Activated T-cell treated with anti-CD3 and anti-CD28 coated beads, Interleukin-2, amount 50 U/mL, for 48 hours (primary cell): ENCODE measurements at places on chromosomes 13 and 19.

GRCh38 chr19:46529622-46530451, 34.2 kb upstream of the PNMA8B start:
- DNase-seq: peak; percentile 83

GRCh38 chr19:10836479-10837330, 693 bp upstream of the TMED1 start:
- peak; percentile 91 for DNase-seq

- no peak for DNase-seq
These were observed 2.1 kb upstream of the GRWD1 start for GRCh38 chr19:48443731-48444128.

GRCh38 chr19:48393559-48394330, at the start of gene GRIN2D:
Gene GRIN2D (plus strand): TSS chr19:48393668. CDS start chr19:48398393, 4,725 bp downstream.
- no peak for DNase-seq

GRCh38 chr13:50678464-50679162, 164.9 kb downstream of the DLEU7 start:
- no peak for DNase-seq

DNA sequence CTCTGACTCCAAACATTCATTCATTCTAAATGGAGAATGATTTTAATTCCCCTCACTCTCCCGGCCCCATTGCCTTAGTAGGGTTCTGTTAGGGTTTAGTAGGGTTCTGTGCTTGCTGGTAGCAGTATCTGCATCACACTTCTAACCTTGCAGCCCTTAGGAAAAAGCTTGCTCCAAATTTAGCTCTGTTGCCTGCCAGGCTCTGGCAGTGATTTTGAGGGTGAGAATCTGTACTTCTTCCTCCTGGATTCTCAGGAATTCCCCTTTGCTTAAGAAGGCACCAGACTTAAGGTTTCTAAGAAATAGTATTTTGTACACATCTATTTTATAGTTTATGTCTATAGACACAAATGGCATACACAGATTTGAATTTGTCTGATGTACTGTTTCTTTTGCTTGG, 14.7 kb downstream of the B3GLCT start:
- DNase-seq: no peak

GRCh38 chr13:79282976-79283375, 123.1 kb downstream of the RBM26 start:
- DNase-seq: no peak

- no peak for DNase-seq
These were observed 1180.1 kb upstream of the ATXN8OS start for GRCh38 chr13:68927387-68928026.

- DNase-seq: no peak
These were observed 10.3 kb upstream of the KRTDAP start for GRCh38 chr19:35500611-35501010.

DNA sequence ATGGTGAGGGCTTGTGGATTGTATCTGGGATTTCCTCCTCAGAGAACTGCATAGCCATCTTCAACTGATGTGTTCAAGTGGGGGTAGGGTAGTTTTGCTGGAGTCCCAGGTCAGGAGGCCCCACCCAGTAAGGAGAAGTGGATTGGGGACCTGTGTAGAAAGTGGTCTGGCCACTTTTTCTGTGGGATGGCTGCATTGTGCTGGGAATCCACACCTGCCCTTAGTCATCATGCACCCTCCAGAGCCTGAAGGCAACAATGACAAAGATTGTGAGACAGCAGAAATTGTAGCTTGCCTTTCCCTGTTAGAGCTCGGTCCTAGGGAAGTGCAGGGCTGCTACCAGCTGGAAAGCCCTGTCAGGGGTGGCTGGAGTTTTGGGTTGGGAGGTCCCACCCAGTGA, 255.4 kb downstream of the NDFIP2 start:
- DNase-seq: no peak

DNA sequence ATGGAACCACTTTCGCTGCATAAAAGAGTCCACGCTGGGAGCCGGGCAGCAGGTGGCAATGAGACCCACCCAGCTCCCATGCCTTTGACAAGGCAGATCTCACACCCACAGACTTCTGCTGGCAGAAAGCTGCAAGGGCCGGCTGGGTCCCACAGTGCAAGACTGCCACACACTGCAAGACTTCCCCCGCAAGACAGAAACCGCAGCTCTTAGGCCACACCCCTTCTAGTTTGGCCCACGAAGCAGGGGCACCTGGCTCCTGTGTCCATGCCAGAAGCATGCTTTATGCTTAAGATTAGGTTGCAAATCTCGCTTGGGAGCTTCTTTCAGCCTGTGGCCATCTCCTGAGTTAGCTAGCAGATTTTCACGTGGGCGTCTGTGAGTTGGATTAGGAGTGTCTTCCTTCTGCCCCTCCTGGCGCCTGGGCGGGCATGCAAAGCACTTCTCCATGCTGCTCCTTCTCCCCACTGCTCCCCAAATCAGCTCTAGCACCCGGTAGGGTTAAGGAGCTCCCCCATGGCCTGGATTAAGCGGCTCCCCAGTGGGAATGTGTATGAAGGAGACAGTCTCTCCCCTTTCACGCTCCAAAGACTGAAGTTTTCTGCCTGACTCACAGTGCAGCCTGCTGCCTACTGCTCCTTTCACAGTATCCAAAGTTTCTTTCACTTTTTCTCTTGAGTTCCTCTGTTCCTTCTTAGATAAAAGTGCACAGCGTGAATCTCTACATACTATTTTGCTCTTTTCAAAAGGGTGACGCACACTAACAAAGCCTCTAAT, 17.7 kb downstream of the GPC6 start:
- no peak for DNase-seq

- DNase-seq: no peak
These were observed 34.8 kb upstream of the DPRX start for GRCh38 chr19:53597023-53597422.

GRCh38 chr19:41935760-41936415, 7.6 kb upstream of the ERFL start:
- DNase-seq: no peak

DNA sequence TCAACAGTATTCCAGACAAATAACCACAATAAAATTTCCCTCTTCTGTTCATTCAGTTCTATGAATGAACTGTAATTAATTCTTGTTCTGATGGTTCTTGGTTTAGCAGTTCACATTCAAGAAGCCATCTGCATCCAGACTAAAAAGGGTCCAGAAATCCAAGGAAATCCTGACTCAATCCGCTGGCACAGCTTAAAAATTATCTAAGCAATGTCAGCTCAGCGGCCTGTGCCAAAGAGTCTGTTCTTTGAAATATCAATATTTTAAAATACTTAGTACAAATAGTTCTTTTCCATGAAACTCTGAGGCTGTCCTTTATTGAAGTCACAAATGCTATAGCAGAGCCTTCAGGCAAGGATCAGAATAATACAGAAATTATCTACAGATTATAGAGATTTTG, 57.2 kb downstream of the DHRS12 start:
- DNase-seq: no peak

DNA sequence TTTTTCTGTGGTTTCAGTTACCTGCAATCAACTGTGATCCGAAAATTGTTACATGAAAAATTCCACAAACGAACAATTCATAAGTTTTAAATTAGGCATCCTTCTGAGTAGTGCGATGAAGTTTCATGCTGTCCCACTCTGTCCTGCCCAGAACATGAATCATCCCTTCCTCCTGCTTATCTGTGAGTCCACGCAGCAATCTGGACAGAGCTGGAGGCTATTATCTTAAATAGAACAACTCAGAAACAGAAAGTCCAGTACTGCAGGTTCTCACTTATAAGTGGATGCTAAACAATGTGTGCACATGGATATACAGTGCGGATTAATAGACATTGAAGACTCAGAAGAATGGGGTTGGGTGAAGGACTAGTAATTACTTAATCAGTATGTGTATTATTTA, 583.7 kb upstream of the SPRY2 start:
- no peak for DNase-seq

DNA sequence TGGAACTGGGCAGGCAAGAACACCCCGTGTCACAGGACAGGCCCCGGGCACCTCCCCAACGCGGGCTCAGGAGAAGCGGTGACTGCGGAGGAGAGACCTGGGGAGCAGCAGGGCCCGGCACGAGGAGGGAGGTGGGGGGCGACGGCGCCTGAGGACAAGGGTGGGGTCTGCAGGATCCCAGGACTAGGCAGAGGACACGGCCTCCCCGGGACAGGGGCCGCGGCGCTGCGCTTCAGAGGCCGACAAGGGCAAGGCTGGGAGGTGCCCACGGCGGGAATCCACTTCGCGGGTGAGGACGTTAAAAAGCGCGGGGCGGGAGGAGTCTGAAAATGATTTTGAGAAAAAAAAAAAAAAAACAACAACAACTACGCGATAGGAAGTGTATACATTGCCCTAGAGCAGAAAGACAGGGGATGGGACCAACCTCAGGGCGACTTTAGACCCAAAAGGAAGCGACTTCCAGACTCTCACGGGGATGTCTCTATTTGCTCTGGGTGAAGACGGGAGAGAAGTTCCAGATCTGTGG, 44.9 kb downstream of the ZNF611 start:
- peak; percentile 58 for DNase-seq

DNA sequence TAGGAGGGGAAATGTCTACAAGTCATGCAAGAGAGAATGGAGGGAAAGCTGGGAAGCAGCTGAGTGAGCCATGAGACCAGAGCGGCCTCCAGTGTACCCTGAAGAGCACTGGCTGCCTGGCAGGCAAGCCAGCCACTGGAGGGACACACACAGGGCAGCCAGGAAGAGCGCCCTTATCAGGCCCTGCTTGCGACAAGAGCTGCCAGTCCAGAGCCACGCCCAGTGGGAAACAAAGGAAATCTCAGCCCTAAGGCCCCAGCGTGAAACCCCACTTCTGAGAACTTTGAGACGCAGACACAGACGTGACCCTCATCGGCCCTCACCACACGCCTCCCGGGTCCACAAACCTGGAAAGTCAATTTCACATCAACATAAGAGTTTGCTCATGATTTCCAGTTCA, 105.0 kb downstream of the STK24 start:
- DNase-seq: no peak

DNA sequence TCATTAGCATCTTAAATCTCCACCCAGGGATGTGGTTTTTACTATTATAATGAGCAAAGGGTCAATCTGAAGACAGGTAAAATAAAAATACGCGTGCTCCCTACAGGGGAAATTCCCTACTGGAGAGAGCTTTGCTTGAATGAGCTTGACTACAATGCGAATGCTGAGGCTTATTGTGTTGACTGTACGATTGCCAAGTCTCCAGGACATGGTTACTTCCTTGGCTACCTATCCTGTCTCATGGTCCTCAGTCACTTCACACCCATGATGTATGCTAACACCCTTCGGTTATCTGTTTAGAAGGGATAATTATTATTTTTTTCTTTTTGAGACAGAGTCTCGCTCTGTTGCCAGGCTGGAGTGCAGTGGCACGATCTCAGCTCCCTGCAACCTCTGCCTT, 61.7 kb downstream of the ZNF627 start:
- DNase-seq: no peak

- DNase-seq: no peak
These were observed 676.2 kb downstream of the GPC5 start for GRCh38 chr13:92074658-92075057.

DNA sequence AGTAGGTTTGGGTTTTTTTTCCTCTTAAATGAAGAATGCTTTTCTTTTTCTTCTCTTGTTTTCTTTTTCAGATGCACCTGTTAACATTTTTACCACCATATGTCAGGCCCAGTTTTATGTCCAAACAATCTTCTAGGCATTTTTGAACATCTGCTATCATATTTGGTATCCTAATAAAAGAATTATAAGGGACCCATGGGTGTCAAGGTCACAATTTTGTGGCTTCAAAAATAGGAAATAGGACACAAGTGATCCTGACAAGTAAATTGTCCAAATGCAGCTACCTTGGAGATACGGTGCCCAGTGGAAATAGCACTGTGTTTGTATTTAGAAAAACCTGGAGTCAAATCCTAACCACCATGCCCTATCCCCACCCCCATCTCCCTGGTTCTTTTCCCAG, 270.3 kb downstream of the MZT1 start:
- DNase-seq: no peak

DNA sequence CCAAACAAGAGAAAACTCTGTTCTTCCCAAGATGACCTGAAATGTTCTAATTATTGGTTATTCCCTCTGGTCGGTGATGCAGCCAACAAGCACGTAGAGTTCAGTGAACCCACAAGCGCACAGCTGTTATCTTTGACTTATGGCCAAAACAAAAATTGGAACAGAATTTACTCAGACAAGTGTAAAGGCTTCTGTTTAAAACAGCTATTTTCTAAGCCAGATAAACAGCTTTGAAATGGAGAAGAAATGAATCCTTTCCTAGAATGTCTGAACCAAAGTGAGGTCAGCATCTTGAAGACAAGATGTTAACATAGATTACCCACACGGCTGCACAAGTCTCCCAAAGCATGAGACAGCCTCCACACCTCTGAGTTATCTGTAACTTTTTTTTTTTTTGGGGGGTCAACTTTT, 669.2 kb downstream of the DIAPH3 start:
- DNase-seq: no peak

DNA sequence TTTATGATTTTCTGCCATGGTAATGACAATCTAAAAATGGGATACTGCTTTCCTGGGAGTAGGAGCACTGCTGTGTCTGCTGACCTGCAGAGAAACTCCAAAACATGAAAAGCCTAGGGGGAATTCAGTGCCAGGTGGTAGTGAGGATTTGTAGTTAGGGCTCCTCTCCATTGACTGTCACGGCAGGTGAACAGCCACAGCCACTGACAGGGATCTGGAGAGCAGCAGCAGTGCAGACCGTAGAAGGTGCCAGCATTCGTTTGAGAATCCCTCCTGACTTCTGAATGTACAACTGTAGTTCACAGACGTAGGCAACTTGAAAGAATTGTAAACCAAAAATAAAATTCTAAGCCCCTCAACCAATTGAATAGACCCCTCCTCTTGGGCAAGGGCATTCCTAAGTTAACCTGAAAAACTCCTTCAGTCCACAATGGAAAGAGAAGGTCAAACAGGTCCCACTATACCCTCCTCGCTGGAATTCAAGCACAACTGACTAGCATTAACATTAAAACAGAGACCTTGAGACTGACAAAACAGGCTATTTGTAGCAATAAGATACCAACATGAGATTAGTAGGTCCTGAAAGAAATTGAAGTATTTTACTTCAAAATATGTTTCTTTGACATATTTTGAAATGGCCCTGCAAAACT, 1328.8 kb downstream of the OLFM4 start:
- no peak for DNase-seq

- no peak for DNase-seq
These were observed 11.7 kb downstream of the NDUFB7 start for GRCh38 chr19:14559916-14560775.
